ENCODE measurements at places on chromosomes 1 and 21.

GRCh38 chr1:203368624-203369451 lies 17.9 kb upstream of the FMOD start:
- DNase-seq, result no peak

GRCh38 chr1:56798053-56798471 lies 21.1 kb downstream of the FYB2 start:
- no peak for DNase-seq

DNA sequence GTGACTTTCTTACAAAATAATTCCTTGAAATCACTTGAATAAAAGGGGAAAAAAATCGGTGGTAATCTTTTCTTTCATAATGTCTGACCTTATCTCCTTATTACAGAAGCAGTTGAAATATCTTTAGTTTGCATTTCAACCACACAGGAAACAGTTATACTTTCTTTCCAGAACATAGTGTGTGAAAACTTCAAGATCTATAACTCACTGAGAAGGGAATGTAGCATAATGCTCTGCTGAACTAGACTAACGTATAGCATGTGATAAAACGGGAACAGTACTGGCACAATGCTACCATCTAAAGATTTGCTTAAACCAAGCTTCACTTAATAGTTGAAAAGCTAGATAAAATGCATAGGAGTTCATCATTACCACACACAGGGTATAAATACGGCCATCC lies 45.0 kb downstream of the VAV3 start:
- DNase-seq, result no peak

GRCh38 chr1:214043167-214043566 lies 55.4 kb downstream of the PROX1 start:
- DNase-seq, result no peak

DNA sequence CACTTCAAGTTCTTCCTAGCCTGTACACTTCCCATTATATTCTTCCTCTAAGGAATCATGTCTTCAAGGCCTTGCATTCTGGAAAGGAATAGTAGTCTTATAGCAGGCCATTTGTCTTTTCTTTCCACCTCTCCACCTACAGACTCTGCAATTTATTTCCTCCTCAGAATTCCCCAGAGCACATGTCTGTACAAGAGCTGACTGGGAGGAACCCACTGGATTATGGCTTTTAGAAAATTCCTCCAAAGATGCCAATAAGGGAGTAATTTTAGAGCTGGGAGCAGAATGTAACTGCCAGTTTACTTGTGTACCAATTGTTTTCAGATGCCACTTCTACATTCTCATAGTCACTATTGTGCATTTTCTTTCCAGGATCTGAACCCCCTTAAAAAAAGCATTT lies 3.4 kb upstream of the PSMG1 start:
- no peak for DNase-seq

GRCh38 chr1:166080967-166081870 lies 85.6 kb downstream of the FAM78B start:
- peak; percentile 62 for DNase-seq

- peak; percentile 75 for DNase-seq
Observed at GRCh38 chr1:19643121-19643520, 990 bp upstream of the NBL1 start.
